ENCODE measurements at places on chromosomes 5 and 9. TPM values are rescaled to one million over a fixed set of nuclear protein-coding genes. Genes with fewer than 3 reads are reported as not detected.

DNA sequence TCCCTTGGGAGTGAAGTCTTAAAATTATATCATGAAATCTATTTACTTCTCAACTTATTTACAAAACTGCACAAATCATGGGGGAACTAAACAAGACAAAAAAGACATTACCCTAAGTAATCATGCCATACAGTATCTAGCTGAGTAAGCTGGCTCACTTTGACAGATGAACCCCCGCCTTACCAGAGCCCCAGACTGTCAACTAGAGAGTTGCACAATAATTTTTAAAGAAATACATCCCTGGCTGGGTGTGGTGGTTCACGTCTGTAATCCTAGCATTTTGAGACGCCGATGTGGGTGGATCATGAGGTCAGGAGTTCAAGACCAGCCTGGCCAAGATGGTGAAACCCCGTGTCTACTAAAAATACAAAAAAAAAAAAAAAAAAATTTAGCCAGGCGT lies 62.3 kb downstream of the LPAR1 start:
- DNase-seq: no peak

The CDC20B gene
- not detected for total RNA-seq

The TAF11L5 gene
- total RNA-seq: not detected

DNA sequence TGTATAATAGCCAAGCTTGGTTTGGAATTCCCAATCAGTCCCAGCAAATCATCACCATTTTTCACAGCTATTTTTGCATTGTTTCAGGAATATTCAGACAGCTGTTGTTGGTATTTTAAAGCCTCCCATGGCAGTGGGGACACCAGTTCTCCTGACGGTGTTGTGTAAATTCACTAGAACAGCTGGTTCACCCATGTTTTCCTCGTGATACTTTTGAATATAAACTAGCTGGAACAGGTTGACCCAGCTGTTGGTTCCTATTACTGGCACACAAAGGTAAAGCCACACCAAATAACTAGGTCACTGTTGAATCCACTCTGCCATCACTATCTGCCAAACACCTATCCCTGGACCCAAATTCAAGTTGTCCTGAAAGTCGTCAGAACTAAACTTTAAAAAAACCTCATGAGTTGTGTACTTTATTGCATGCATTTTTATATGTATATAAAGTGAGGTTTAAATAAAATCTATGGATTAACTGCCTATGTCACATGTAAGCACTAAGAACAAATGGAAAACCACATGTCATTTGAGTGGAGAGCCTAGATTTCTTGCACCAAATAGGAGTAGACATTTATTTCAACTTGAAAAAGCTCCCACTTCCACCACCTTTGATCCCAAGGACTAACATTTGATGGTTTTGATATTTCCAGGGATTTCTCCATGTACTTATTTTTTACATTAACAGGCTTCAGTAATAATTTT lies 121.9 kb upstream of the PIK3R1 start:
- DNase-seq: no peak

The IRGM gene
- total RNA-seq: not detected

GRCh38 chr9:32991897-32992594 lies 9.4 kb downstream of the APTX start:
- DNase-seq: no peak

DNA sequence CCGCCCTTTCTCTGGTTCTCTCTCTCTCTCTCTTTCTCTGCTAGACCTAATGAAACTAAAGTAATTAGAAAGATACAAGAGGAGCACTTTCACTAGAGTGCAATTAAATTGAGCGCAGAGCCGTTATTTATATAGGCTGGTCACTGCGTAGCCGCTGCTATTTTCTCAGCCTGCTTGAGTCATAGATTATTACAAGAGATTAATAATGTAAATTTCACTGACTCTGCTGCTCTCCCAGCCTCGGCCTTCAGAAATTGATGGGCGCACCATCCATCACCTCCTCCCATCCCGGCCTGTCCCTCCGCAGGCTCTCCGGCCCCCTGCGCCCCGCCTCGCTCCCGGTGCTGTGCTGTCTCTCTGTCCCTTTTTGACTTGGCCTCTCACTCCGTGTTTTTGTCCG lies 268.0 kb upstream of the MVB12B start:
- no peak for DNase-seq

GRCh38 chr5:39370555-39371366 lies 6.5 kb upstream of the C9 start:
- DNase-seq: no peak

The PRRT1B gene
- total RNA-seq: not detected

The NCS1 gene
- total RNA-seq: 14.3 TPM

The ACTL7B gene
- not detected for total RNA-seq

DNA sequence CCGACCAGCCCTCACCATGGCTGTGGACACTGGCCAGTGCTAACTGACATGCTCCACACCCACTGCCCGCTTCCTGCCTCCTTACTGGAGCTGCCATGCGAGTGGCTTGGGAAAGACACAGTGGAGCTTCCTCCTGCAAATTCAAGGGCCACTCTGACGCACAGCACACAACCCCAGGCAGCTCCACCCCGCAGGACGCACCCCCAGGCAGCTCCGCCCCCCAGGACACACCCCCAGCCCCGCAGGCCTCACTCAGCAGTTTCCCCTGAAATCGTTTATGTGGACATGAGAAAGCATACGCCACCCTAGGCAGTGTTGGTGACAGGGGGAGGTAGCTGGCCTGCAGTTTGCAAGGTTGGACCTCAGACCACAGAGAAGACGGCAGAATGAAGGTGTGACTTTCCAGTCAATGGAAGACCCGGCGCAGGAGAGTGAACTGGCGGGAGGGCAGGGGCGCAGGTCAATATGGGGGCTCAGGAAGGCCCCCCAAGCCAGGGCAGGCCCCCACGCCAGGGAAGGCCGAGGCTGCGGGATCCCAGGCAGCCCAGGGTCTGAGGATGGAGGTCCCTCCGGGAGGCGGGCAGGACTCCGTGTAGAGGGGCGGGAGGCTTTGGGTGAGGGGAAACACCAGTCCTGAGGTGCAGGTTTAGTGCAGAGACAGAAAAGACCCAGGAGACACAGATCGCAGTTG lies 21.6 kb downstream of the LPCAT1 start:
- peak; percentile 88 for DNase-seq

- DNase-seq: no peak
These were observed 567.2 kb downstream of the PTPRD start for GRCh38 chr9:10045598-10045997.

- no peak for DNase-seq
These were observed 10.9 kb upstream of the GADD45G start for GRCh38 chr9:89593727-89594427.

DNA sequence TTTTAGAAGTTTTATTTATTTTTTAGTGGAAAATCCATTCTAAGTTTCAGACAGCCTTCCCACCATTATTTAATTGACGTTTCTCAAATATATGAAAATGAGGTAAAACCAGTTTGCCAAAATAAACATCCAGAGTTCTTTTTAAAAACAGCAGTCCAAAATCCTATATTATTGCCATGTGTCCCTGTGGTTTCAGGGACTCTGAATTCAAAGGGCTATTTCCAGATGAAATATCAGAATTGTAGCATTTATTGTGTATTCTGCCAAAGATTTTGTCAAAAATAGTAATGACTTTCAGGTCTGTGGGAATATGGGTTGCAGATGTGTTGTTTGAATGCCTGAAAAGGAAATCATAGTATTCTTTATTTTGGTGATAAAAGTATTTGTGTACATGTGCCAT lies 41.6 kb downstream of the XRCC4 start:
- no peak for DNase-seq

DNA sequence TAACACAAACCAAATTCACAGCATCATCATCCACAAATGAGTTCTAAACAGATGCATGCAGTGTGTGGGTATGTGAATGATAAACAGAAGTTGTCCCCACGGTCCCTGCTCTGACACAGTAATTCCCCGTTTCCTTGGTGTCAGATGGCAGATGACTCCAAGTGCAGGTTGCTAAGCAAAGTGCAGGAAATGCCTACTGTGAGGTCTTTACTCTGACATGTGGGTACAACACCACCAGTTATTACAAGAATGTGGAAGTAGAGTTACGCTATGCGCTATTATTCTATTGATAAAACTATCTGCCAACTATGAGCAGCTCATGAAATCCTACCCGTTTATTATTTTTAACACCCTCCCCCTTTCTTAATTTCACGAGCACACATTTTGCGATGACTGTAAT lies 448.9 kb downstream of the BNC2 start:
- DNase-seq: no peak

DNA sequence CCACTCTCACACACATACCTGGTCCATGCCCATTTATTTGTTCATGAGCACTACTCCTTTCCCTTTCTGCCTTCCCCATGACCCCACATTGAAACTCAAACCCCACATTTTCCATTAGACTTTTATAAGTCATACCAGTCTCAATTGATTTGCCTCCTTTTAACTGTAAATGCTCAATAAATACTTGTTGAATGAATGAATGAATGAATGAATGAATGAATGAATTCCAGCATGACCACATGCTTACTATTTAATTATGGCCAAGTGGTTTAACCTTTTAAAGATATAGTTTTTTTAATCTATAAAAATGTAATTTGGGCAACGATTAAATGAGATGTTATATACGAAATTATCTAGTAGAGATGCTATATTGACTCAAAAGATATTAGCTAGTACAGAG lies 54.1 kb upstream of the GRAMD2B start:
- DNase-seq: no peak

DNA sequence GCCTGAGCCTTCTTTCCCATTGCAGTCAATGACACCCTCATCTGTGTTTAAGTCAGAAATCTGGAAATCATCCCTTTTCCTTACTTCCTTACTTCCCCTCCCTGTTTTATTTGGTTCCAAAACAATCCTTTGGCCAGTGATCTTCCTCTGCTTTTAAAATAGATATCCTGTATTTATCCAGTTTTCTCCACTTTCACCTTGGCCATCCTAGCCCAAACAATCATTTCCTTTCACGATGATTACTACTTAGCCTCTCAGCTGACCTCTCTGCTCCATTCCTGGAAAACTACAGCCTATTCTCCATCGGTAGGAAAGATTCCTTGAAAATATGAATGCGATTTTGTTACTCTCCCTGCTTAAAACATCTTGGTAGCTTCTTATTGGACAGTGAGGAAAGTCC lies 565.4 kb downstream of the TLR4 start:
- DNase-seq: no peak

The ZDHHC11 gene
- 10.6 TPM for total RNA-seq

The TMEM171 gene
- not detected for total RNA-seq

- no peak for DNase-seq
These were observed 55.7 kb downstream of the ARL15 start for GRCh38 chr5:54254482-54255198.

The SARDH gene
- 1.3 TPM for total RNA-seq

- DNase-seq: no peak
These were observed 99.3 kb downstream of the ANGPTL2 start for GRCh38 chr9:127022913-127023660.

GRCh38 chr5:159337016-159337955 lies 7.0 kb upstream of the IL12B start:
- DNase-seq: no peak

DNA sequence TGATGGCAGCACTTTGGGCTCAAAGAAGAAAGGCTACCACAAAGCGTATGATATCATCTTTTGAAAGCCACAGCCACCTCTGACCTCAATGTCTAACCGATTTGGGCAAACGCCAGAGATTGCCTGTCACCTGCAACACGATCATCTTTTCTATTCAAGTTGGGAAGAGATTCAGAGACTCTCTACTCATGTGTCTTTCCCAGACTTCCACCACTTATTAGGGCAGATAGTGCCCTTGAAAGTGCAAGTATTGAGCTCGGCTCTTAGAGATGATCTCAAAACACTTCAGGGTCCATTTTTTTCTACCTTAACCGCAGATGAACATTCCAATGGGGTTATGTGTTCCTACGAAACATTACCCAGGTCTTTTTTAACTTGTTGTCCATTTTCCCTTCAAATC lies 213.7 kb downstream of the DRD1 start:
- DNase-seq: no peak

- no peak for DNase-seq
These were observed 20.0 kb downstream of the ITGA1 start for GRCh38 chr5:52807723-52808122.

DNA sequence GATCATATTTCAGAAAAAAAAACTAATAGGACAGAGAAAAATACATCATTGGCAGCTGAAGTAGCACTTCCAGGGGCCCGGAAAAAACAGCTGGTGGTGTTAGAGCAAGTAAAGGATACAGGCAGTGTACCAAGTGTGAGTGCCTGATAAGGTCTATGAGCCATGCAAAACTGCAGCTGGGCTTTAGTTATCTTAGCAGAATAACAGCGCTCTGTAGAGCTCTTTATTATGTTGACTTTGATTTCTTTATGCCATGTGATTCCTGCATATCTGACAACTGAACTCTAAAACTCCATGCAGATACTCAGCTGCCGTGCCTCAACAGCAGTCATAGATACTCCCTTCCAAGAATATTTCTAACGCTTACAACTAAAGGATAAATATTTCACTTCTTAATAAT lies 119.5 kb downstream of the CAAP1 start:
- no peak for DNase-seq

DNA sequence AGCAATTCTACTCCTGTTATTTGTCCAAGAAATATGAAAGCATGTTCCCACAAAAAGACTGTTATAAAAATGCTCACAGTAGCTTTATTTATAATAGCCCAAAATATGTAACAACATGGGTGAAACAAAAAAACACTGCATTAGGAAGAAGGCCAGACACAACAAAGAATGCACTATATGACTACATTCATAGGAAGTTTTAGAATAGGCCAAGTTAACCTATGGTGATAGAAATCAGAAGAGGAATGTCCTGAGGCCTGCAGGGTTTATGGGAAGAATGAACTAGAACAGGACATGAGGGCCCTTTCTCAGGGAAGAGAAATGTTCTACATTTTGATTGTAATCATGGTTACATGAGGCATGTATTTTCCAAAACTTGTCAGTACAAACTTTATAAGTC lies 24.7 kb upstream of the TAS2R1 start:
- no peak for DNase-seq

The CD274 gene
- 17.9 TPM for total RNA-seq

DNA sequence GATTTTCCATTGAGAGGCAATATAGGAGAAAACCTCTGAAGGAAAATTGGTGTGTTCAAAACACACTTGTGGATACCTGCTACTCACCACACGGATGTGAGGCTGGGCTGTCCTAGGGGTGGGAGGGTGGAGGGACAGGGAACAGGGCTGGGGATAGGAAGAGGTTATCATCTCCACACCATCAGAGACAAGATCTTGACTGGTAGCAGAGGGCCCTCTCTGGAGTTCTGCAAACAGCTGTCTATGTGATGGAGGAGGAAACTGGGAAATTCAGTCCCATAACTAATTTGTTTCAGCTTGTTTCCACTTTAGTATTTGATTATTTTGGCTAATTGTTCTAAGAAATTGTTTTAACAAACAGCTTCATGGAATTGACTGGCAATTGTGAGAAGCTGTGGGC lies 91.6 kb upstream of the FSTL4 start:
- no peak for DNase-seq

- DNase-seq: no peak
These were observed 113.4 kb downstream of the HSD17B3 start for GRCh38 chr9:96188571-96188970.

- DNase-seq: no peak
These were observed 639.4 kb downstream of the SEMA5A start for GRCh38 chr5:8906303-8906967.

DNA sequence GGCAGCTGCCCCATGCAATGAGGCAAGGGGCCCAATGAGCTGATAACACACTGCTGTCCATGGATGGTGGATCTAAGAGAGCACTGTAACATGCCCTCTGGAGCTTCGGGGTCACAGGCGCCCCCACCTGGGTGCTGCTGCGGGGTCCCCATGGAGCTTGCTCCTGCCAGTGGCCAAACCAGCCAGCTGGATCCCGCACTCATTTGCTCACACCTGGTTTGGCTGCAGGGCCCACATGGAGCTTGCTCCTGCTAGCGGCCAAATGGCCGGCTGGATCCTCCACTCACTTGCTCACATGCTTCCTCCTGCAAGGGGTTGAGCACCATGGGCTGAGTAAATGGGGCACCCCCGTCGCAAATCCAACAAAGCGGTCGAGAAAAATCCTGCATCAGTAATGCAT lies 68.3 kb upstream of the ARL15 start:
- DNase-seq: no peak

Data from cardiac septum (tissue), 1 donor.